ENCODE measurements at places on chromosomes 3 and 15. TPM values are rescaled to one million over a fixed set of nuclear protein-coding genes. Genes with fewer than 3 reads are reported as not detected.

DNA sequence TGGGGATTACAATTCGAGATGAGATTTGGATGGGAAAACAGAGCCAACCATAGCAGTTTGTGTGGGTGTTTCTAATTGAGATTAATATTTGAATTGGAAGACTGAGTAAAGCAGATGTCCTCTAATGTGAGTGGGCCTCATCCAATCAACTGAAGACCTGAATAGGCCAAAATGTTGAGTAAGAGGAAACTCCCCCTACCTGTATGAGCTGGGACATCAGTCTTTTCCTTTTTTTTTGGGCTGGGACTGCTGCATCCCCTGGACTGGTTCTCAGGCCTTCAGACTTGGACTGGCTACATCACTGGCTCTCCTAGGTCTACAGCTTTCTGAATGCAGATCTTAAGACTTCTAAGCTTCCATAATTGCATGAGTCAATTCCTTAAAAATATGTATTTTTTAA is 144.1 kb downstream of the CD47 start:
- no peak for DNase-seq

GRCh38 chr15:65032801-65033537 is 3.5 kb upstream of the MTFMT start:
- no peak for DNase-seq

The RHCG gene
- not detected for total RNA-seq

The ALG3 gene
- 18.4 TPM for total RNA-seq

The KLHL6 gene
- total RNA-seq: 0.97 TPM

The SKOR1 gene
- not detected for total RNA-seq

GRCh38 chr3:140290105-140290504 is 355.1 kb downstream of the CLSTN2 start:
- no peak for DNase-seq

GRCh38 chr3:152243301-152243711 is 25.4 kb upstream of the MBNL1 start:
- DNase-seq: no peak

- DNase-seq: no peak
Measured at GRCh38 chr3:71718072-71718471, 7.1 kb downstream of the EIF4E3 start.

The SEC62 gene
- total RNA-seq: 78.0 TPM

DNA sequence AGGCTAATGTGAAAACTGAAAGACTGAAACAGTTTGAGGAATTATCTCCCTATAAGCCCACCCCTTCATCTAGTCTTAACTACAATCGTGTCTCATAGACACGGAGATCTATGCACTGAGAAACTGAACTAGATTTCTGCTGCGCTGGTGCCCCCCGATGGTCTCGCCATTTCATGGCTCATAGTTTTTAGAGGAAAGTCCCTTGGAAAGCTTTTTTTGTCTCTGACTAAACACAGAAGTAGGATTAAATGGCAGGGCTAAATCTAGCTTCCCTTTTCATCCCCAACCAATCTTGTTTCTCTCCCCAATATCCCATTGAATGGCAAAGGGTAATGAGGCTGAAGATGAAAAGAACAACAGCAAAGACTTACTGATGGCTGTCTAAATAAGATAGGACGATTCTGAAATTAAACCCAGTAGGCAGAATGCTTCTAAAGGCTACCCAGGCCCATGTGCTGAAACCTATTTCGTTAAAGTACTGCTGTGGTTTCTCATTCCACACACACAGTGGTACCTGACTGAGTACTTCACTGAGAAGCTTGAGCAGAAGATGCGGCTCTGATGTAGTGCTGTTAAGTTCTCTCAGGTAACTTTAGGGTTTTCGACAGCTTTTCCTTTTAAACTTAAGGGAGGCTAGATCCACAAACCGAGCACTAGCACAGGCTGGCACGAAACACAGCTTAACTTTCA is 142.7 kb downstream of the GADL1 start:
- DNase-seq: no peak

DNA sequence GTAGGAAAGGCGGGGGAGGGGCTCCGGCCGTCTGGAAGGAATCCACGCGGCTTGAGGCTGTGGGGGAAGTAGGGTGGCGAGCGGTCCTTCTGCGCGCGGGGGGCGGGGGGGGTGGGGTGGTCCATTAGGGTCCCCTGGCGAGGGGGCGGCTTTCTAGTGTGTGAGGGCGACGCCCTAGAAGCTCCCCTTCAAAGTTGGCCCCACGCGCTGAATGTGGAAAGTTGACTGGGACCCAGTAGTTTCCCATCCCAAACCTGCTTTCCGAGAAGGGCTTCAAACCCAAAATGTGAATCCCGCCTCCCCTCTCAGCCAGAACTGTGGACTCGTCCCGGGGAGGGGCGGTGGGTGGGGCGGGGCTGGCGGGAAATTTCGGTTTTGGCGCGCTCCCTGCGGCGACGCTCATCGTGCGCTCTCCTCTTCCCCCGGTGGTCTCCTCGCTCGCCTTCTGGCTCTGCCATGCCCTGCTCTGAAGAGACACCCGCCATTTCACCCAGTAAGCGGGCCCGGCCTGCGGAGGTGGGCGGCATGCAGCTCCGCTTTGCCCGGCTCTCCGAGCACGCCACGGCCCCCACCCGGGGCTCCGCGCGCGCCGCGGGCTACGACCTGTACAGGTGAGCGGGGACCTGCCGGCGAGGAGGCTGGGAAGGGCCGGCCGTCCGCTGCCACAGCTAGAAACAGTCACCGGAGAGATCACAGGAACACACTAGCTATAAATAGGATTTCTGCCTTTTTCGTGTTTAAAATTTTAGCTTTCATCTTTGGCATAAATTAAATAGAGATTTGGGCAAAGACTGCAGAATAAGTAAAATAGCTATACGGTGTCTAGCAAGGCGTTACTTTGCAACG is 790 bp downstream of the DUT start:
- DNase-seq: no peak

GRCh38 chr3:107235193-107235927 is 141.9 kb upstream of the CCDC54 start:
- DNase-seq: no peak

DNA sequence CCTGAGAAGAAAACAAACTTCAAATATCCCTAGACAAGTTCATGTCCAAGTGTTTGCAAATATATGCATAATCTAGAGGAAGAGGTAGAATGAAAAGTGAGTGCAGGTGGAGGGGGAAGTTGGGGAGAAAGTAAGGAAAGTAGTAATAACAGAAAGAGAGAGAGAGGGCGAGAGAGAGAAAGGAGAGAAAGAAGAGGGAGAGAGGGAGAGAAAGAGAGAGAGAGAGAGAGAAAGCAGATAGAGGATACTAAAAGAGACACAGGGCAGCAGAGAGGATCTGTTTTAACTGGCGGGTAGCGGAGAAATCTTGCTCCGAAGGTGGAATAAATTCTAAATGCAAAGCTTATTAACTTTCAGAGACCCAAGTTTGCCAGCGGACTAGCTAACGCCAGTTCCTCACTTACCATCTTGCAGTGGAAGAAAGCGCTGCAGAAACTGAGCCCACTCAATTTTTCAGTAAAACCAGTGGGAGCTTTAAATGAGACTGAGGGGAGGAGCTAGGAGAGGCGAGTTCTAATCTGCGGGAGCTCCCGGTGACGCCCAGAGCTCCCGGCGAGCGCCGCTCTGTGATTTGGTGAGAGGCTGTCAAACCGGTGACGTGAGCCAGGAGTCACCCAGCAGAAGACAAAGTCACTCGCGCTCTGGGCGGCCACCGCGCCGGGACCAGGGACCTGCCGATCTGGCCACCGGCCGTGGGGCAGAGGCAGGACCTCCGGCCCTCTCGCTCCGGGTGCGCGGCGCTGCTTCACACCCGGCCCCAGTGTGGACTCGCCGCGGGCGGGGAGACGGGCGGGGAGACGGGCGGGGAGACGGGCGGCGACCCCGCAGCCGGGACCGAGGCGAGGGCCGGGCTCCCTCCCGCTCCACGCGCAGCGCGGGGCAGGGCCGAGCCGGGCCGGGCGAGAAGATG is at the start of gene GMNC:
GMNC (minus strand) TSS at position 486 of the 910 bp plus-strand sequence; CDS start at position 407, 79 bp downstream.
- DNase-seq: peak; percentile 92

DNA sequence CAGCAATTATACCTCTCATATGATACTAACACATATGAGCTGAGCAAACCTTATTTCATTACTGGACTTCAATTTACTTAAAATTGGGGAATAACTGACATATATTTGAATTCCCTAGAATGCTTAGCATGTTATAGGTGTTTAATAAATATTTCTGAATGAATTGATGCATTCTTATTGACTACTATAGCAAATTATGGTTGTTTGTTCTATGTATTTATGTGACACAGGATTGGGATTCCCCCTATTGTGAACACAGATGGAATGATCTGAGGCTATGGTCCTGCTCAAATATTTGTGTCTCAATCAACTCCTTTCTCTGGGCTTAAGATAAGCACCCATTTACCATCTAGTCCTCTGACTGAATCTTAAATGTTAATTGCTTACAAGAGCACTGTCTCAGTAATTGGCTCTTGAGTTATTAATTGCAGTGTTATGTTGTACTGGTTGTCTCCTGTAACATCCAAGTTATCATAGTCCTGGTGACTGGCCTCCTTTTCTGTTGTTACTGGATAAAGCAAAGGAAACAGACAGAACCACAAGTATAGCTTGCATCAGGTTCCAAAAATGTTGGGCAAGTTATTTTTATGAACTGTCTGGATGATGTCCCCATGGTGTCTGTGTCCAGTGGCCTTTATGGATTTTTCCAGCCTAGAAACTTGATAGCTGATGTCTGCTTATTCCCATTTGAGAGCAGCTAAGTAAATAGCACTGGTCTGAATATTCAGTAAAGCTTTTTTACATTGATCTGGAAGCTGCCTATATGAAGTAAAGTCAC is 2.3 kb upstream of the UACA start:
- DNase-seq: no peak

The FAM81A gene
- 11.0 TPM for total RNA-seq

DNA sequence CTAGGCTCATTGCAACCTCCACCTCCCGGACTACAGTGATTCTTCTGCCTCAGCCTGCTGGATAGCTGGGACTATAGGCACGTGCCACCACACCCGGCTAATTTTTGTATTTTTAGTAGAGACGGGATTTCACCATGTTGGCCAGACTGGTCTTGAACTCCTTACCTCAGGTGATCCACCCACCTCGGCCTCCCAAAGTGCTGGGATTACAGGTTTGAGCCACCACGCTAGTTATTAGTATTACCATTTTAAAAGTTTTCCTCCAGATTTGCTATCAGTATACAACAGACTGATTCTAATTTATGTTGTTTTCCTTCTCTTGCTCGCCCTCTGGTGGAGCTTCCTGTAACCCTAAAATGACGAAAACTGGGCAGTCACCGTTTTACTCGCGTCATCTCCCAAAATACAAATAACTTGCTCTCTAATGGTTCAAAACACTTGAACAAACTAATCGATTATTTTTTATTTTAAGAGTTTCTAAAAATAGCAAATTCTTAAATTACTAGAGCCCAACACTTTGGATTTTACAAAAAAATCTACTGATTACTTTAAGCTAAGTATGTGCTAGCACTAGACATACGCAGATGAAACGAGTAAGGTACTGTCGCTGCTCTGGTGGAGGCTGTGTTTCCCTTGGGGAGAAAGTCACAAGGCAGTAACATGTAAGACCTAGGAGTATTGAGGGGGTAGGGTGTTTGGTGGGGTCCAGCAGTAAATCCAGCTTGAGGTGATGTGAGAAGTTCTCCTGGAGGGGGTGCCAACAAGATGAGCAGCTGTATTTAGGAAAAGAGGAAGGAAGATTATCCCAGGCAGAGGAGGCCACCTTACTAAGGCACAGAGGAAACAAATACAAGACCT is 203.3 kb downstream of the MBNL1 start:
- peak; percentile 52 for DNase-seq

The ECE2 gene
- not detected for total RNA-seq

DNA sequence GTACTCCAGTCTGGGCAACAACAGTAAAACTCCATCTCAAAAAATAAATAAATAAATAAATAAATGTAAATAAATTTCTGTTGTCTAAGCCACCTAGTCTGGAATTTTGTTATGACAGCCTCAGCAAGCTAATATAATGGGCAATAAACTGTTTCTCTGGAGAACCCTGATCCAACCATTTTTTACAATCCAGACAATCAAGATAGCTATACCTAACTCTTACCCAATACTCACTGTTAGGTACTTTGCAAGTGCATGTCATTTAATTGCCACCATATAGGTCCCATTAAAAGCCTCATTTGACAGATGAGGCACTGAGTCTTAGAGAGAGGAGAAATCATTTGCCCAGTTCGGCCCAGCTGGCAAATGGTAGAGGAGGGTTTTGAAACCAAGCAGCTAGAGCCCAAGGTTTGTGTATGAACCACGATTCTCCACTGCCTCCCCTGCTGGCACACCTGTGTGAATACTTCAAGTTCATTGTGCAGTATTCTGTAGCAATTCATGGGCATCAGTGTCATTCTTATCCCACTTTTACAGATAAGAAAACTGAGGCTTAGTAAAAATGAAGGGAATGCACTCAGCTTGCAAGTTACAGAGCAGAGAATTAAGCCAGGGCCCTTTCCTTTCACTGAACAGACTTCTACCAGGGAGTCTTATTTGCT is 107.0 kb upstream of the UBE2E1 start:
- DNase-seq: no peak

DNA sequence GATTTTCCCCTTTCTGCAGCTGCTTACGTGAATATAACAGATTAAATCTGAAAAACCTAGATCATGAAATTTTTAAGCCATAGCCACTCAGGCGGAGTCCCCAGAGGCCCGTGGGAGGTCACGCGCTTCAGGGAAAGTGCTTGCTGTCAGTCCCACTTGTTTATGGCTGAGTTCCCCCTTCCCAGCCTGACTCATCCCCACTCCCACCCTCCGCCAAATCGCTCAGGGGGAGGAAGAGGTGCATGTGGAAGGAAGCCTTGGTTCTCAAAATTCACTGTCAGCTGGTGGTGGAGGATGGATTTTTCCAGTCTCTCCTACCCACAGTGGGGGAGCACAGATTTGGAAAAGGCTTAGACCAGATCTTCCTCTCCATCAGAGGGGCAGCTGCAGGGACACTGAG is 67.4 kb downstream of the CORO2B start:
- no peak for DNase-seq

GRCh38 chr3:107846279-107846852 is 244.5 kb downstream of the CD47 start:
- peak; percentile 72 for DNase-seq

GRCh38 chr3:64554096-64554920 is 133.5 kb downstream of the ADAMTS9 start:
- no peak for DNase-seq

GRCh38 chr15:98071786-98072185 is 111.3 kb downstream of the ARRDC4 start:
- DNase-seq: no peak

DNA sequence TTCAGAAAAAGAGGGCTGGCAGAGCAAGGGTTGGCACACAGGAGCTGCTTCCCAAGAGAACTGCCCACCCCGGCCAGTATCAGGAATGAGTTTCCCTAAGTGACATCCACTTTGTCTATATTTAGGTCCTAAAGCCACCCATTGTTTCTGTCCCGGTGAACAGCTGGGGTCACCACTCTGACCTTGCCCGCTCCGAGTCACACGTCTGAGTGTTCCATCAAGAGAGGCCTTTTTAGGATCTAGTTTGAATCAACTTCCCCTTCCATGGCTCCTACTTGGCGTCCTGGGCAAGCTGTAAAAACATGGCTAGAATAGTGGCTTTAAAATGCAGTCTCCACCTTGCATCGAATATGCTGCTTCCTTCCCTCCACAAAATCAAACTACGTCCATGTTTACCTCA is 109.6 kb upstream of the ARHGEF3 start:
- DNase-seq: no peak

- no peak for DNase-seq
Measured at GRCh38 chr3:102237181-102237580, 197.6 kb upstream of the ZPLD1 start.
